Skeletal muscle tissue (tissue), 5 donors: ENCODE measurements at places on chromosomes 2 and 18. TPM values are rescaled to one million over a fixed set of nuclear protein-coding genes. Genes with fewer than 3 reads are reported as not detected.

Gene DNAH7
- under 0.01 TPM for total RNA-seq

Gene INPP5D
- 8.4 TPM for total RNA-seq

Gene PSMA8
- not detected for total RNA-seq

Gene HOXD4
- total RNA-seq = 1.0 TPM

Gene CYS1
- 4.7 TPM for total RNA-seq

Gene MROH2A
- total RNA-seq = not detected

Gene LINC00305
- not detected for total RNA-seq

Gene LCT
- total RNA-seq = not detected

Gene TUBA4B
- total RNA-seq = not detected

Gene CD207
- under 0.01 TPM for total RNA-seq

Gene DNER
- 1.6 TPM for total RNA-seq

Gene CXCR1
- total RNA-seq = 0.52 TPM

Gene SIGLEC15
- not detected for total RNA-seq

Gene GKN1
- total RNA-seq = not detected

Gene ACVR1C
- total RNA-seq = 0.52 TPM

Gene CCDC141
- total RNA-seq = 61.6 TPM

Gene MC5R
- total RNA-seq = 1.6 TPM

Gene CCDC74B
- not detected for total RNA-seq

Gene DSG1
- not detected for total RNA-seq

Gene CYP27C1
- 2.6 TPM for total RNA-seq

Gene SCRN3
- total RNA-seq = 14.6 TPM

Gene TUBA3E
- total RNA-seq = not detected

Gene DNMT3A
- 62.1 TPM for total RNA-seq

Gene ELOA2
- total RNA-seq = not detected

Gene LRATD1
- total RNA-seq = 5.2 TPM

Gene ATF2
- total RNA-seq = 35.0 TPM

Gene UPP2
- total RNA-seq = not detected

Gene EGR4
- not detected for total RNA-seq

Gene MAB21L4
- total RNA-seq = not detected
